Activated T-helper 2 cell treated with anti-CD3 and anti-CD28 coated beads, Interferon-gamma antibody, Interleukin-2, Interleukin-4, amounts not matched to agents 10 μg/mL and 5 μg/mL and 100 μg/mL, durations not matched to agents 14 hours and 24 hours and 36 hours (primary cell): ENCODE measurements at places on chromosomes 5 and 9.

DNA sequence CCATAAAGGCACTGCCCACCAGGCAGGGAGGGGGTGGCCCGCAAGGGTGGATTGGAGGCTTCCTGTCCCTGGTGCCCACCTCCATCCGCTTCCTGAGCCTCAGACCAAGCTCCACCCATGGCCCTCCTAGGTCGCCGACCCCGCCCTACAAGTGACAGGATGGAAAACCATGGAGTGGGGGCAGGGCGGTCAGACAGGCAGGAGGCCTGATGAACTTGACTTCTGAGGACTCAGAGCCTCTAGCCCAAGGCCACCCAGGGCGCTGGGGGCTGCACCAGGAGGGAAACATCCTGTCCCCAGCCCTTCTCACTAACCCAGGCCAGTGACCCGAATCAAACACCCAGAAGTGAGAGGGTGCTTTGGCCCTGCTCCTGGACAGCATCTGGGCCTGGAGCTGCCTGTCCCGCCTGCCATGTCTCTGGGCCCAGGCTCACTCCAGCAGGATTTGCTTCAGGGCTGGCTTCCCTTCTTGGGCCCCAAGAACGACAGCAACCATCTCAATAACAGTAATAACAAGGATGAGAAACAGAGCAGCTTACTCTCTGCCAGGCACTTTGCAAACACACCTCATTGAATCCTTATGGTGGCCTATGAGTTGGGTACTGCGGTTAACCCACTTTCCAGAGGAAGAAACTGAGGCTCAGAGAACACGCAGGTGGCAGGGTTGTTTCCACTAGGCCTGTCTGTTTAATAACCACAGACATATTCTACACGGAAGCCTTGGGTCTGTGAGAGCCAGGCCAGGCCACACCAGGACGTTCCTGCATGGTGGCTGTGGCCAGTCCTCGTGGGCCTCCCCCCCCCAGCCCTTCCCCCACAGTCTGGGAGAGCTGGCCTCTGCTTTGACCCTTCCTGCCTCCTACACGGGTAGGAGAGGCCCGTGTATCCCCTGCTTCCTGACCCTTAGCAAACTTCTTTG is 4.4 kb upstream of the ST6GALNAC6 start:
- DNase-seq: peak; percentile 83

DNA sequence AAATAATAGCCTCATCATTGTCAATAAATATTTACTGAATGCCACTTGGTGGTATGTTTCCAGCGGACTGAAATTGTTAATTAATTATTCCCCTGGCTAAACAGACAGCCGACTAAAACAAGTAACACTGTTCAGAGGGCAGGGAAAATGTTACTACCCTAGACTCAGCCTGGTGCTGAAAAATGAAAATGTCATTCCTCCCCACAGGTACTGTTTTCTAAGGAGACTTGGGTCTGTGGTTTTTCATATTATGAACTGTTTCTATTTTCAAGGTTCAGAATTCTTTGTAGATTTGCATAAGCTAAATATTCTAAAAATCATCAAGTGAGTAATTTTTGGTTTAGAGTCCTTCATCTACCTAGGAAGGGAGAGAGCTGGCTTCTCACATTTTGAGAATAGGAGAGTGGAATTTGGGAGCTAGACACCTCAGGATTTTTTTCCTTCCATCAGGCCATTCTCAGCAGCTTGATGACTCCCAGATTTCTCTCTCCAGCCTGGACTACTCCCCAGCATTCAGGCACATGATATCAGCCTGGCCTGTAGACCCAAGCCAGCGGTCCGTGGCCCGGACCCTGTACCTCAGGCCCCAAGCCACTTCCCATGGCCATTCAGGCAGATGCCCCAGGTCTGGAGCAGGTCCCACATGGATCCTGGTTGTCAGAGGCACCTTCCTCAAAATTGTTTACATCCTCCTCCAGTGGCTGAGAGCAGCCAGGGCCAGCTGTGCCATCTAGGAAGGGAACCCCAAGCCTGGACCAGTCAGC is 24.4 kb downstream of the BHMT start:
- DNase-seq: no peak

GRCh38 chr9:115972362-115972761 is 181.2 kb upstream of the PAPPA start:
- DNase-seq: no peak

DNA sequence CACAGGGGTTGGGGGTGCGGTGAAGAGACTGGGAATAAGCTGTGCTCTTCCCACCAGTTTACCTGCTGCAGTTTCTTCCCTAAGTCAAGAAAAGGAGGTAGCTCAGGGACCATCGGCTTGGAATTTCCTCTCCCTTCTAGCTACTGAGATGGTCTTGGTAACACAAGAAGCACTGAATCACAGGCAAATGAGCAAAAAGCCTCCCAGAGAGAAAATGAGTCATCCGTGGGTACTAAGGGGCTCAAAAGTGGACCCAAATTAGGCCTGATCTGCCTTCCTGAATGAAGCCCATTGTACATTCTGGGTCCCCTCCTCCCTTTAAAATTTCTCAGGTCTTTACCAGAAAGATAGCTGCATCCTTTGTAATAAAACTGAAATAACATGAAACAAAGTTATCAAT is 49.9 kb downstream of the PTPN3 start:
- no peak for DNase-seq

DNA sequence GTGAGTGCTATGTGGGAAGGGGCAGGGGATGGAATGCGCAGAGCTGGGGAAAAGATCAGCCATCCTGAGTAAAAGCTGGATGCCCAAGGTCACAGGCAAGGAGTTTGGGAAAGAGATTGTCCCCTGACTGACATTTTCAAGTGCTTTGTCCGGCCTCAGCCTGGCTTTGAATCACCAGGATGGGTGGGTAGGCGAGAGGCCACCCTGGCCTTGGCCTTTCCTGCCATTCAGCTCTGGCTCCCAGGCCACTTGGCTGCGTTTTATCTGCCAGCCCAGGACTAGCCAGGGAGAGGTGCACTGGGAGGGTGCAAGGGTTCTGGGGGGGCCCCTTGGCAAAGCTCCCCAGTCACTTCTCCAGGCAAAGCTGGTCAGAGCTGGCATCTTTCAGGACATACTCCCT is 37.4 kb upstream of the SYNPO start:
- no peak for DNase-seq

GRCh38 chr5:133933169-133933509 is 35.3 kb downstream of the C5orf15 start:
- no peak for DNase-seq

- no peak for DNase-seq
Observed at GRCh38 chr5:147245381-147246165, 10.7 kb downstream of the STK32A start.

DNA sequence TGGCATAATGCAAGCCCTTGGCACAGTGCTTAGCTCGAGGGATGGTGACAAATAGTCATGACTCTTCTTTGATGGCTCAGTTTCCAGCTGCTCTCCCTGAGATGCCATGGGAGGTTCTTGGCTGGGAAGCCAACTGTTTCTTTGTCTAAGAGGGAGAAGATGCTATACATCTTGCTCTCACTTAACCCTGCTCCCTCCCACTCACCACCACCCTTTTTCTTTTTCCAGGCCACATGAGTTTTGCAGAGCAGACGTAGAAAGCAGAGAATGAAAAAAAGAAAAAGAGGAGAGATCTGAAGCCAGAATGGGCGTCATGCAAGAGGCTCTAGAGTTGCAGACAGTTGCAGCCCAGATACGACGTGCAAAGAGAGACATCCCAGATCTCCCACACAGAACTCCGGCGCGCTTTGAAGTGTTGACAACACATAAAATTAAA is 160.5 kb downstream of the FGF18 start:
- DNase-seq: no peak

GRCh38 chr5:170617533-170618490 is 114.0 kb downstream of the KCNIP1 start:
- no peak for DNase-seq

GRCh38 chr5:96067894-96068614 is 106.4 kb upstream of the ELL2 start:
- DNase-seq: no peak

DNA sequence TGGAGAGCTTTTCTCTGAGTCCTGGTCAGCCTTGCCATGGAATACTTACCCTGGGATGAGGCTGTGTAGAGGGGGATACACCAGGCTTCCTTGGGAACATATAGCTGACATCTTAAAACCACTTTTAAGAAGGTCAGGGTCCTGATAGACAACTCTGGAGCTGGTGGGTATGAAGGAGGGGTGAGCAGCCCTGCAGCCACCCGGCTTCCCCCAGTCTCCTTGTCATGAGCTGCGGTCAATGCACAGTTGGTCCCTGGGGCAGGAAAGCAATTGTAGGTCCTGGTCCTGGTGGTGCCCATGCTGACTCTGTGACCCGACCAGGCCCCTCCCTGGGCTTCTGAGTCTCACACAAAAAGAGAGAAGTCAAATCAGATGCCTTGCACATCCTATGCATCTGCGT is 63.6 kb downstream of the MRPL36 start:
- no peak for DNase-seq

DNA sequence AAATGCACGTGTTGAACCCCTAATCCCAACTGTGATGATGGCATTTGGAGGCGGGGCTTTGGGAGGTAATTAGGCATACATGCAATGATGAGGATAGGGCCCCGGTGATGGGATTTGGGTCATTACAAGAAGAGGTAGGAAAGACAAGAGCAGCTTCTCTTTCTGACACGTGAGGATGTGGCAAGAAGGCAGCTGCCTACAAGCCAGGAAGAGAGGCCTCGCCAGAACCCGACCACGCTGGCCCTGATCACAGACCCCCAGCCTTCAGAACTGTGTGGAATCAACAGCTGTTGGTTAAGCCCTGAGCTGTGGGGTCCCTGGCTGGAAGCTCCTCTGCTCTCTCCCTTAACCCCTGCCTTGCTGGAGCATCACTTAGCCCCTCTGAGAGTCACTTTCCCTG is 57.5 kb downstream of the COL23A1 start:
- no peak for DNase-seq

- no peak for DNase-seq
Observed at GRCh38 chr5:123665822-123666371, 153.9 kb downstream of the CSNK1G3 start.

DNA sequence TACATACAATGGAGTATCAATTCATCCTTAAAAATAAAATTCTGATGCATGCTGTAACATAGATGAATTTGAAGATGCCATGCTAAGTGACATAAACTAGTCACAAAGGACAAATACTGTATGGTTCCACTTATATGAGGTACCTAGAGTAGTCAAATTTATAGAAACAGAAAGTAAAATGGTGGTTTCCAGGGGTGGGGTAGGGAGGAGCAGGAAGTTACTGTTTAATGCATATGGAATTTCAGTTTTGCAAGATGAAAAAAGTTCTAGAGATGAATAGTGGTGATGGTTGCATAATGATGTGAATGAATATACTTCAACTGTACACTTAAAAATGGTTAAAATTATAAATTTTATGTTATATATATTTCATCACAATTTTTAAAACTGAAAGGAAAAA is 57.3 kb upstream of the FNIP1 start:
- no peak for DNase-seq

GRCh38 chr5:107518616-107519015 is 152.1 kb downstream of the EFNA5 start:
- no peak for DNase-seq

- no peak for DNase-seq
Observed at GRCh38 chr5:123450114-123450513, 26.9 kb upstream of the CEP120 start.

- DNase-seq: no peak
Observed at GRCh38 chr9:32331240-32331639, 53.2 kb upstream of the ACO1 start.

- DNase-seq: peak; percentile 99
Observed at GRCh38 chr5:131796793-131797693, at the start of gene FNIP1. FNIP1 (minus strand) TSS chr5:131797017; CDS start chr5:131796921, 96 bp downstream.

- DNase-seq: no peak
Observed at GRCh38 chr5:76601470-76601869, 21.7 kb downstream of the F2RL2 start.

- DNase-seq: no peak
Observed at GRCh38 chr9:132011896-132012295, 67.8 kb downstream of the MED27 start.

DNA sequence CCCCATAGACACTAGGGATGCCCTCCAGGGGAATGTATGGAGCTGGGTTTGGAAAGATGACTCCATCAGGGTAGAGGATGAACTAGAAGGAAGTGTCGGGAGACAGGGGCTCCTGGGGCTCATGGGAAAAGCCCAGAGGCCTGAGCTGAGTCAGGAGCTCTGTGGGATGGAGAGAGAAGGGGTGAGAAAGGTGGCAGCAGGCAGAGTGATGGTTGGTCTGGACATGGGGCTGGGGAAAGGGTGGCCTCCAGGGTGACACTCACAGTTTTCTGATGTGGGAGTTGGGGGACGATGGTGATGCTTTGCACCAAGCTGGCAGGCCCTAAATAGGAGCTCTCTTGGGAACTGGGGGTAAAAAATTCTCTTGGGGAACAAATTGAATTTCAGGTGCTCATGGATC is 213.5 kb upstream of the MVB12B start:
- no peak for DNase-seq

DNA sequence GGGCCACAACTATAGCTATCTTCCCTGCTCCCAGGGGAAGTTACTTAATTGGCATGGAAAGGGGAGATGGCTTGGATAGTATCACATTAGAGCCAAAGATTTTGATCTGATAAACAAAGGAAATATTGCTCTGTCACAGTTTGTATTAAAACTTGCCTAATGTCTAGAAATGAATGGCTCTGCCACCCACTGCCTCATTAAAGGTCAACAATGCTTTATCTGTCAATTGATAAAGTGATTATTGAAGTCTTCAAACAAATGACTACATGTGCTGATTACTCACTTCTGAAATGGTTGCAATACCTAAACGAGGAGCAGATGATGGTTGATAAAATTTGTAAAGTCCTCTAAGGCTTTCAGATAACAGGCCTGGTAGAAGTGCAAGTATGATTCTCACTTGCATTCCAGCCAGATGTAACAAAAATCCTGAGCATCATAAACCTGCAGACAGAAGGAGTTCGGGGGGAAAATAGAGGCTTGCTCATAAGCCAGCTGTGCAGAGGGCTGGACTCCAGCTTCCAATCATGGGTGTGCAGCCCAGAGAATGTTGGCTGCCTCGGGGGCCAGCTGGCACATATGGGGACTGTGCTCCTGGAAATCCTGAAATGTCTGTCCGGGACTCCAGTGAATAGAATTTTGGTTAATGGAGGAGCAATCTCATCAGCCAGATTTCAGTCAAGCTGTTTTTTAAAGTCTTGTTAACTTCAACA is 200.5 kb upstream of the SLC27A6 start:
- DNase-seq: no peak

GRCh38 chr5:142015781-142016533 is 3.1 kb upstream of the GNPDA1 start:
- peak; percentile 53 for DNase-seq

- DNase-seq: no peak
Observed at GRCh38 chr9:114100536-114100935, 1.4 kb upstream of the KIF12 start.

DNA sequence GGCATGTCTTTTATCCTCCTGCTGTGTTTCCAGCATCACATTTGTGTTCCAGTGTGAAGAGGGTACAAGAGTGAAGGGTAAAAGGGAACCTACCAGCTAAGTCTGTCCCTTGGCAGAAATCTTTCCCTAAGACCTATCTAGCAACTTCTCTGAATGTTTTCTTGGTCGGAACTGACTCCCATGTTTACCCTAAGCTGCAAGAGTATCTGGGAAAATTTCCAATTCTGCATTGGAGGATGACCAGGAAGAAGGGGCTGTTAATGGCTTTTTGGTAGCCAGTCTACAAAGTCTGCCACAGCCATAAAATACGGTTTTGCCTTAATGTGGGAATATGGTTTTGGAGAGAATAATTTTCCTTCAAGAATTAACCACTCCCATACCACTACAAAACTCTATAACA is 75.1 kb downstream of the MAST4 start:
- DNase-seq: no peak

GRCh38 chr9:117936185-117937130 is 232.3 kb downstream of the TLR4 start:
- no peak for DNase-seq

GRCh38 chr5:147460380-147460779 is 49.5 kb downstream of the DPYSL3 start:
- DNase-seq: no peak

- DNase-seq: peak; percentile 46
Observed at GRCh38 chr9:35749515-35750255, 598 bp downstream of the RGP1 start.
